ENCODE measurements at places on chromosomes 2 and 18.

GRCh38 chr2:232464544-232464885 is 8.6 kb downstream of the ALPI start:
- DNase-seq = no peak

DNA sequence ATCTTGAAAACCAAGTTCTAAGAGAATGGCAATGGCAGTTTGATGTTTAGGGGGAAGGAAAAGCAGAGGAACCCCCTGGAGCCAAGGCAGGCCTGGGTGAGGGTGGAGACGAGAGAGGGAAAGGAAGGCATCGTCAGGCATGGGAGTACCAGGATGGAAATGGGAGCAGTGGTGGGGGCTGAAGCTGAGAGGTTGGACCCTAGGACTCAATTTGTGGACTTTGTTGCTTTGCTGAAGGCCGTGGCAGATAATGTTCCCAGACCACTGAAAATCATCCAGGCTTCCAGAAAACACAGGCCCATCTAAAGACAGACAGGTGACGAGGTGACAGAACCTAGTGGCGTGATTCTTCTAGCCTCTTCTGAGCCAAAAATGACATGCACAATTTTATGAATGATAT is 4.9 kb downstream of the NPAS2 start:
- no peak for DNase-seq

DNA sequence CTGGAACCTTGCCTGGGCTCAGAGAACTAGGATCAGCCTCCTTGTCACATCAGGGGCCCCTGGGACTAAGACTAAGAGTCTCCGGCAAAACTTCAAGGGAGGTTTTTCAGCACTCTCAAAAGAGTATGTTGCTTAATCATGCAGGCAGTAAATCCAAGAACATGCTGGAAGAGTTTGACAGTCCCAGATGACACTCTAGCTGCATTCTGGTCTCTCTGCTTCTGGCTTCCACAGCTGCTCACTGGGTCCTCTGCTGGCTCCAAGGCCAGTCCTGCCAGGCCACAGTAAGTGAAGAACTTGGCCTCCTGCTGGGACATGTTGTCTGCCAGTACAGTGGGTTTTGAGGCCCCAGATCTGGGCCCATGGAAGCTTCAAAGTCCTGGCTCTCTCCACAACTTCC is 45.2 kb upstream of the IL1RL1 start:
- DNase-seq = no peak

- DNase-seq = no peak
Measured at GRCh38 chr2:197219636-197220035, 90.9 kb downstream of the ANKRD44 start.

- DNase-seq = no peak
Measured at GRCh38 chr2:128638341-128639119, 319.9 kb upstream of the HS6ST1 start.

- DNase-seq = no peak
Measured at GRCh38 chr2:106165561-106165960, 28.5 kb downstream of the UXS1 start.

DNA sequence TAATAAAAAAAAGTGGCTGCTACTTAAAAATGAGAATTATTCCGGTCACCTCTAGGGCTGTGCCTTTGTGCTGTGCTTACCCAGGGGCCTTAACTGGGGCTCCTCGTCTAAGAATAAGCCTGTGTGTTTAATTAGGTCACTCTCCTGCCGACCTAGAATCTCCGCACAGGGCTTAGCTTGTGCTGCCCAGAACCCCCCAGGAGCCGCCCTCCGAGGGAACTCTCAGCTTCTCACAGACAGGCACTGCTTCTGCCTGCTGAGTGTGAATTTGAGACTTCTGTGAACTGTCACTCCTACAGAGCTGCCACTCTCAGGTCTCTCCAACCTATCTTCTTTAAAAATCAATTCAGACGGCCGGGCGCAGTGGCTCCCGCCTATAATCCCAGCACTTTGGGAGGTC is 11.9 kb upstream of the NT5DC4 start:
- DNase-seq = no peak

DNA sequence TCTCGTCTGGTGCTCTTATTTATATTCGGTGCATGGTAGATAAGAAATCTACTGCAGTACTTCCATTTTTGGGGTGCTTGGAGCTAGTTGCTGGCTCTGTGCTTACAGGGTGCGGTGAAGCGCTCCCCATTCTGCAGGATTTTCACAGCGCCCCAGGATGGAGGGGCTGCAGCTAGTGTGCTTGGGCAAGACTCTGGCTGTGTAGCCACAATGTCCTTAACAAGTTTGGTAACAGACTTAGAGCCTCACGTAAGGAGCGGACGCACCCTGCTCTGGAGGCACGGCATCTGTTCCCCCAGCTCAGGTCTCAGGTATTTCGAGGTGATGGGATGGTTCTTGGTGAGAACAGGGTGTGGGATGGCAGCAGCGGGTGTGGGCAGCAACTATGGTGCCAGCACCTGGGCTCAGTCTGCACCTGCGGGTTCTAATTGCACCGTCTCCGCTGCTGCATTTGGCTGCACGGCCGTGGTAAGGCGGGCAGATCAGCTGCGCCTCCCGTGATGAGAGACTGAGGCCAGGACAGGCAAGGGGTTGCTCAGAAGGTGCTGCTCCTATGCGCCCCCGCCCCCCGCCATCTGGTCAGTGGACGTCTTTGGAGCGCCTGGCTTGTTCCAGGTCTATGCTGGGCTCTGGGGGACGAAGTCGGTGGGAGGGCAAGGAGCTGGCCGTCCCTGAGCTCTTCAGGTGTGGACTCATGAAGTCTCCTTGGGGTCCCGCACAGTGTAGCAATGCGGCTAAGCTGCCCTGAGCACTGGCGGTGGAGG is 20.1 kb upstream of the ALLC start:
- no peak for DNase-seq

DNA sequence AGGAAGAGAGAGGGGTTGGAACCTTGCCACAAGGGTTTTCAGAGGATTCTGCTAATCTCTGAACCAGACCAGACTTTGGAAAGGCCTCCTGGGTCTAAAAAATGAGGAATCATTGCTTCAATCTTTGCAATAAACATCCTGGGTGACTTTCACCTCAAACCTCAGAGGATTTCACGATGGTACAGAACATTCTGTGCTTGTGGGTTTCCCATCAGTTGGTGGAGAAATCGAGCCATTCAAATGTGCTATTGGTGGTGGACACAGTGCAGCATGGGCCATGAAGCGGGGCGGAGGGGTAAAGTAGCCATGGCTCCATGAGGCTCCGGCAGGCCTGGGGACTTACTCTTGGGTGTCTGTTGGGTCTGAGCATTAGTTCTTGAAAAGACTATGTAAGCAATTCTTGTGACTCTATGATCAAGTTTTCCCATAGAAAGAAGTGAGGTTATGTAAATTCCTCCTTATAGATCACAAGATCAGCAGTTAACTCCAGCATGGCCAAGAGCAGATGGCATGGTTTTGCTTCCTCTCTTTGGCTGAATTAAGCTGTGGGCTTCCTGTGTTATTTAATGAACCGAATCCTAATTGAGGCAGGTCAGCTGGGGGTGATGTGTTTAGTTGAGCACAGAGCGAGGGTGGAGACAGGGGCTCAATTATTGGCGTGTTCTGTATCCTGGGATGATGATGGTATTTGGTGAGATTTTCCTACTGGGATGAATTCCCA is 1.9 kb upstream of the IL1R2 start:
- no peak for DNase-seq

GRCh38 chr18:60975420-60975819 is 357.8 kb upstream of the CDH20 start:
- no peak for DNase-seq

GRCh38 chr2:43127208-43127940 is 99.0 kb downstream of the ZFP36L2 start:
- DNase-seq = peak; percentile 0
